ENCODE measurements at places on chromosomes 1 and 21. TPM values are rescaled to one million over a fixed set of nuclear protein-coding genes. Genes with fewer than 3 reads are reported as not detected.

- no peak for DNase-seq
Observed at GRCh38 chr1:111719135-111719534, 20.1 kb downstream of the INKA2 start.

DNA sequence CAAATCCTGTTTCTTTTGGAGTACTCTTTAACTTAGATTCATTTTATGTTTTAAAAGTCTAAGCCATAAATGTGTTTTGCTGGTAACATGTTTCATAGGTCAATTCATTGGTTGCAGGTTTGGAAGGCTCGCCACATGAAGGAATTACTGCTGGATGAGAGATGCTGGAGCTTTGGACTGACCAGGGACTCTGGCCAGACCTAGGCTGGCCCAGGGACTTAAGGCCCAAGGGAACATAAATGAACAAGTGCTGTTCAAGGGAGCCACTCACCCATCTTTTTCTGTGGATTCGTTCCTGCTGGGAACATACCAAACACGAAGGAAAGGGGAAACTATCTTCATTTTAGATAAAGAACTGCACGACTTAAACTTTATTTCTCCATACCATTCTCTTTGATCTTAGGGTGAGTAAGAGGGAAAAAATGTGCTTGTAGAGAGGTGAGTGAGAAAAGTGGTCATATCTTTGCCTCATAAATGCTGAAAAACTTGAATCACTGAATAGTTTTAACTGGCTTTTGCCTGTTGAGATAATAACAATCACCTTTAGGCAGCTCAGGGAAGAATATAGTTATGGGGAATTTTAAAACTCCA lies 15.3 kb upstream of the SHCBP1L start:
- DNase-seq = no peak

GRCh38 chr1:52552236-52552504 lies 722 bp downstream of the TUT4 start:
- DNase-seq = no peak

DNA sequence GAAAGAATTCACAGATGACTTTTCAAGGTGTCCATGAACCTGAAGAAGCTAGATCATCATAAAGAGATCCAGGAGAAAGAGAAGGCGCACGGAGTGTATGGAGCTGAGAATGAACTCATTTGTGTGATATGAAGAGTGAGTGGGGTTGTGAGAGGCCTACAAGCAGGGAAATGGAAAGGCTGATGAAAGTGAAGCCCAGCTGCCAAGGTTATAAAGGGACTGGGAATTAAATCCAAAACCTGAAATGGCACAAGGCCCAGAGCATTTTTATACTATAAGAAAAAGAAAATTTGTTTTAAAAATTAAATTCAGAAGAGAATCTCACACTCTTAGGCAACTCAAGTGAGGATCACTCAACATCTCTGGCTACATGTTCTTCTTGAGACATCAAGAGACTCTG lies 43.4 kb downstream of the HSD3B1 start:
- no peak for DNase-seq

- DNase-seq = no peak
Observed at GRCh38 chr1:82762829-82763532, 962.2 kb downstream of the ADGRL2 start.

- DNase-seq = no peak
Observed at GRCh38 chr1:178690496-178690895, 34.5 kb upstream of the RALGPS2 start.

GRCh38 chr21:45290948-45291612 lies 3.4 kb upstream of the POFUT2 start:
- no peak for DNase-seq

- DNase-seq = no peak
Observed at GRCh38 chr1:165631342-165632151, 513 bp downstream of the MGST3 start.

DNA sequence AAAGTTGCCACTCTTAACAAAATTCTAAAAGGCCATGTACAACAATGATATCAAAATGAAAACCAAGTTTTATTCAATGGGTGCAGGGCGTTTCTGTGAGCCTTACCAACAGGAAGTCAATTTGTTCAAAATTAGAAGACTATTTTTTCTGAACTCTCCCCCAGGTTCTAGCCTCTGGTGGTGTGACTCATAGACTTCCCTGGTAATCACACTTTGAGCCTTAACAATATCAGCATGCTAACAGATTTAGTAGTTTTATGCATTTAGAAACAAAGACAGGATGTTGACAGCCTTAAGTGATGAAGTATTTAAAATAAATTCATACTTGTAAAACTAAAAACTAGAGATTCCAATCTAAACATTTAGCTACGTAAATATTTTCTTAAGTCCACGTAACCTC lies 88.4 kb downstream of the LRRC8C start:
- DNase-seq = no peak

- DNase-seq = no peak
Observed at GRCh38 chr1:64754173-64754572, 9.3 kb downstream of the RAVER2 start.

GRCh38 chr1:157961805-157962762 lies 31.4 kb upstream of the KIRREL1 start:
- DNase-seq = no peak

DNA sequence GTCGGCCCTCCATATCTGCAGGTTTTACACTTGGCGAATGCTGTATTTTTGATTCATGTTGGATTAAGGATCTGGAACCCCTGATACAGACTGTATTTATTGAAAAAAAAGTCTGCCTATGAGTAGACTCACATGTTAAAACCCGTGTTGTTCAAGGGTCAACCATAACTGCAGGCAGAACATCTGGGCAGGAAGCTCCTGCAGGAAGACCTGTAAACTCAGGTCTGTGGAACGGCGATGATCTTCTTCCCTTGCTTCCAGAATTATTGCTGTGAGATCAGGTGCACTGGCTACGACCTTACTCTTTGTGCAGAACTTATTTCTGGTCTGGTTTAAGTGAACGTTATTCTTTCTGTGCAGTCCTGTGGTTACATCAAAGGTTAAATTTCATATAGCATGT lies 96.6 kb downstream of the DISC1 start:
- DNase-seq = peak; percentile 34

- DNase-seq = no peak
Observed at GRCh38 chr1:162772571-162773154, 17.8 kb upstream of the HSD17B7 start.

DNA sequence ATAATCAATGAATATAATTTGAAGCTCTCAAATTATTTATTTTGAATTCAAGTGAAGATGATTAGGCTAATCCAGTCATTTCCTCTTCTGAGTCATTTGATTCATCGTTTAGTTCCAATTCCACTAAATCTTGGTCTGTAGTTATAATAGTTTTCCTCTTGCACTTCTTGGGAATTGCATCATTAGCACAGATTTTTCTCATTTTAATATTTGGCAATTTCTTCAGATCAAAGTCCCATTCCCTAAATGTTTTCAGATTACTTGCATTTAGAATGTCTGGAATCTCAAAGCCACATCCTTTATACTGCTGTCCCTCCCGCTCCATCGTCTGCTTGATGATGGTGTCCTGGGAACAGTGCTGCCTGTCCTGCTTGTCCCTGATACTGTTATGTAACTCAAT lies 43.5 kb downstream of the MAST2 start:
- no peak for DNase-seq

GRCh38 chr1:156095906-156096508 lies 13.7 kb upstream of the MEX3A start:
- no peak for DNase-seq

DNA sequence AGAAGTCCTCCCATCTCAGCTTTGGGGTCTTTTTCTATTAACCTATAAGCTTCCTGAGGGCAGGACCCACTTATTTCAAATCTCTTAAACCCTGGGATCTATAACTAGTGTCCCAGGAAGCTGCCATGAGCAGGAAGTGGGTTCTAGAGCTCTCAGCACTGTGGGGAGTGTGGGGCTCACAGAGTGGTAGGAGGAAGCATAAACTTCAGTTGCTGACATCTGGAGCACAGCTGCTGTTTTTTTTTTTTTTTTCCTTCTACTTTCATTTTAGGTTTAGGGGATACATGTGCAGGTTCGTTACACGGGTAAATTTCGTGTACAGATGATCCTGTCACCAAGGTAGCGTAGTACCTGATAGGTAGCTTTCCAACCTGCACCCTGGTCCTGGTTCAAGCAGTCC lies 59.3 kb downstream of the AK4 start:
- DNase-seq = no peak

GRCh38 chr1:6051423-6051822 lies 5.7 kb downstream of the KCNAB2 start:
- no peak for DNase-seq

- no peak for DNase-seq
Observed at GRCh38 chr21:17725339-17725738, 93.8 kb downstream of the C21orf91 start.

Gene POU3F1
- total RNA-seq = 0.33 TPM

Gene KIF2C
- total RNA-seq = 1.2 TPM

Gene ZNF436
- total RNA-seq = 16.8 TPM

Gene AMIGO1
- total RNA-seq = 18.0 TPM

Gene CKS1B
- total RNA-seq = 21.5 TPM

Gene SLC30A7
- 14.0 TPM for total RNA-seq

Gene CFAP45
- total RNA-seq = not detected

Gene UBL4B
- not detected for total RNA-seq

Gene PRAMEF7
- not detected for total RNA-seq

Gene PEAR1
- 6.1 TPM for total RNA-seq

Measured in esophagus muscularis mucosa (tissue), 4 donors.